ENCODE measurements at places on chromosomes 5 and 9.
A peak's percentile ranks its signal among the peaks of the same experiment; 100 is the strongest.

DNA sequence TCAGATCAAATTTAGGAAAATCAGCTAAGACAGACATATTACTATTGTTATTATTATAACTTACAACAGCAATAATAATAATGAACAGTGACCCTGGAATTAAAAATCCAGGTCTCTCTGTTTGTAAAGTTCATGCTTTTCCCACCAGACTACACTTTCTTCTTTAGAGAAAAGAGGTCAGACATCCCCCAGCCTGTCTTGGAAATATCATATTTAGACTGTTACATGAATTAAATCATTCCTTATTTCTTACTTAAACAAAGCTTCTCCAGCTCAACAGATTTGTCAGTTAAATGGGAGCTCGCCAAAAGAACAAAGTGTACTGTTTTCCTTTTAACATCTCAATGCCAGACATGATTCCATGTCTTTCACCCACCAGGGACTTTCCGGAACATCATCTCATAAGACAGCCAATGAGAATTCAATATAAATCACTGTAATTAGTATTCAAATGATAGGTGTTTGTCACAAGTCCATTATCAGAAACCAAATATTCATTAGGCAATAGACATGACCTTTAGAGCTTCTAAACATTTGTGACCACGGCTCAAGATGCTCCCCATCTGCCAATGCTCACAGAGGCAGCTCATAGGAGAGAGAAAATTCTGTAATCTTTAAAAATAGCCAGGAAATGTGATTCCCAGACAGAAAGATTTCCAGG lies 351.9 kb downstream of the ENC1 start:
- no peak for DNase-seq

GRCh38 chr5:103244398-103244797 lies 14.2 kb upstream of the MACIR start:
- no peak for DNase-seq

DNA sequence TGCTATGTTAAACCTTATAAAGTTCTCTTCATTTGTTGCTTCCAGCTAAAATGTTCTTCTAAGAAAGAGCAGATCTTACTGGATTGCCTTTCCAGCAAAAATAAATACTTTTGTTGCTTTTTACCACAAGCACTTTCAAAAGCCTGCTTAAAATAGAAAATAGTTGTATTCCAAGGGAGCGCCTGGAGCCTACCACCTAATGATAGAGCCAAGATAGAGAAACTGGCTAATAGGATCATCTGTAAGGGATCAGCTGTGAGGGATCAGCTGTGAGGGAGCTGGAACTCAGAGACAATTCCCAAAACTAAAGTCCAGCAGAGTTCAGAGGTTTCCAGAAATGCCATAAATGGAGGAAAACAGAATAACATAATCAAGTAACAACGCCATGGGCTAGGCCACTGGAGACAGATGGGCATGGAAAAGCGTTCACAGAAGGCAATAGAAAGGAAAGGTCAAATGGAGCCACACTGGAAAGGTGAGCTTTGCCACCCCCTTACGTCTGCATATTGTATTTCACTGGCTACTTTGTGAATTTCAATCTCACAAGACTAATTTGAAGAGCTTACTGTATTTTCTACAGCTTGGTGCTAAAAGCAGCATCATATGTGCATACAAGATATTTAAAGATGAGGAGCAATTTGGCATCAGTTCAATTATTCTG lies 140.6 kb upstream of the TLE4 start:
- no peak for DNase-seq

DNA sequence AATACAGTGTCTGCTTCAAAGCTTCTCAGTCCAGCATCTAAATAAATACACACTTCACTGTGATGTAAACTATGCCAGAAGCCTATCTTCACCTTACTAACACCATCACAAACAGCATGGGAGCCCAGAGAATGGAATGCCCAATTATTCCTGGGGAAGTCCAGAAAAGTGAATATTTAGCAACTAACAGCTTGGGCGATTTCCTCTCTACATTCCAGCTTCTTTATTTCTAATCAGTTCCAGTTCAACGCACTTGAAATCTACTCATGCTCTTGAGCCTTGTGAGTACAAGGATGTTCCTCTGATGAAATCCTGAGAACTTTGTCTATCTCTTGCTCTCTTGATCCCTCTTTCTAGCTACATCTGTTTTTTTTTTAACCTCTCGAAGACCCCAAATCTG lies 100.4 kb upstream of the C9orf72 start:
- no peak for DNase-seq

DNA sequence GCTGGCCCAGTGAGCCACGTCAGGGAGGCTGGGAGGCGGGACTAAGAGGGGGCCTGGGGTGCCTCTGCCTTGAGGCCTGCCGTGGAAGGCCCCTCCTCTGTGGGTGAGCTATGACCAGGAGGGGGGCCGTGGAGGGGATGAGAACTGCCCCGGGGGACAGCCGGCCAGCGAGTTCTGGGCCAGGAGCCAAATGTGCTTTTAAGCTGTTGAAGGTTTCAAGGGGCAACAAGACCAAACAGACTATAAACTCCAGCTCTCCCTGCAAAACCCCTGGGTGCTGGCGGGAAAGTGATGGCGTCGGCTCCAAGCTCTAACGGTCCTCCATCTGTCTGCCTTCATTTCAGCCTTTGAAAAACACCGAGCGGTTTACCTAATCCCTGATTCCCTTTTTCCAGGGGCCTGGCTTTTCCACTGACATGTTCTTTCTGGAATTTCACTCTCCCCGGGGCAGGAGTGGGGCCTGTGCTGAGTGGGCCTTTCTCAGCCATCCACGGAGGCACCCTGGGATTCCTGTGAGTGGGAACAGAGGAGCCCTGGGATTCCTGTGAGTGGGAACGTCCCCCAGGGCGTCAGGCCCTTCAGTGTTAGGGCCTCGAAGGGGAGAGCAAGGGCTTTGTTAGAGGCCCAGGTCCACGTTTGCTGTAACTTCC lies 65.6 kb downstream of the COL5A1 start:
- DNase-seq: no peak

GRCh38 chr5:62168506-62169281 lies 137.3 kb upstream of the KIF2A start:
- DNase-seq: no peak

GRCh38 chr5:80078921-80079320 lies 43.8 kb downstream of the THBS4 start:
- peak; percentile 29 for DNase-seq

DNA sequence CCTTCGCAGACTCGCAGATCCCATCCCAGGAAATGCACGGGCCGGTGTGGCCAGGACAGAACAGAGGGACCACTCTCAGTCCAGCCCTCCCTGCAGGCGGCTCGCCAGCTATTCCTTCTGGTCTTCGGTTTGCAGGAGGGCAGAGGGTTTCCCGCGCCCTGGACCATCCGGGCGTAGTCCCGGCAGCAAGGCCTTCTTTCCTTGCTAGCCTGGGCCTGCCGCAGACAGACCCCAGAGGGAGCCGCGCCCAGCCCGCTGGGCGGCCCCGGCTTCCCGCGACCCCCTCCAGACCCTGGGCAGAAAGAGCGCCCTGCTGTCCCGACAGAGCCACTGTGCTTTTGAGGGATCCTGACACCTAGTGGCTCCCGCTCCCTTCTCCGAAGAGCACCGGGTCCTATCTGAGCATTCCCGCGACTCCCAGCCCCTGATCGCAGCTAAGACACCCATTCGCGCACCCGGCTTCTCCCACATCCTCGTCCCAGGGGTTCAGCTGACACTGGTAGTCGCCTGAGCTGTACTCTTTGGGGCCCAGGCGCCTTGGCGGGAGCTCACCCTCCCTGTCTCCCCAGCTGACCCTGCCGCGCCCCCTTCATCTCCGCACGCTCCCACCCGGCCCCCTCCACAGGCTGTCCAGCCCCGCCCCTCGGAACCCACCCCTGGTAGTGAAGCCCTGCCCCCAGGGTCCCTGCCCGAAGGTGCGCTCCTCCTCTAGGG lies 1.1 kb downstream of the CFAP90 start:
- peak; percentile 83 for DNase-seq

- DNase-seq: no peak
Observed at GRCh38 chr9:68522131-68522530, 18.6 kb downstream of the TMEM252 start.

GRCh38 chr5:37054391-37054790 lies 177.8 kb downstream of the NIPBL start:
- no peak for DNase-seq

GRCh38 chr5:21765406-21765805 lies 1087.7 kb downstream of the CDH12 start:
- DNase-seq: no peak

DNA sequence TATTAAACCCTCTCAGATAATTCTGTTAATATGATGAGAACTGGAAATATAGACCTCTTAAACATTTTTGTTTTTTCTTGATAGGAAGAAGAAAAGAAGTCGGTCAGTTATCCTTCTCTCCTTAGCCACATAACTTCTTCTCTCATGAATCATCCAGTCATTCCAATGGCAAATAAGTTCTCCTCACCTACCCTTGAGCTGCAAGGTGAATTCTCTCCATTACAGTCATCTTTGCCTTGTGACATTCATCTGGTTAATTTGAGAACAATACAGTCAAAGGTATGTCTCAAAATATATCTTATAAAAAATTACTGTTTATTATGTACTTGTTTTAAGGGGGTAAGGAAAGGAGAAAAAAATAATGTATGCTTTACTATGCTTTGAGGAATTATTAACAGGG lies 165.3 kb downstream of the MAN2A1 start:
- no peak for DNase-seq

DNA sequence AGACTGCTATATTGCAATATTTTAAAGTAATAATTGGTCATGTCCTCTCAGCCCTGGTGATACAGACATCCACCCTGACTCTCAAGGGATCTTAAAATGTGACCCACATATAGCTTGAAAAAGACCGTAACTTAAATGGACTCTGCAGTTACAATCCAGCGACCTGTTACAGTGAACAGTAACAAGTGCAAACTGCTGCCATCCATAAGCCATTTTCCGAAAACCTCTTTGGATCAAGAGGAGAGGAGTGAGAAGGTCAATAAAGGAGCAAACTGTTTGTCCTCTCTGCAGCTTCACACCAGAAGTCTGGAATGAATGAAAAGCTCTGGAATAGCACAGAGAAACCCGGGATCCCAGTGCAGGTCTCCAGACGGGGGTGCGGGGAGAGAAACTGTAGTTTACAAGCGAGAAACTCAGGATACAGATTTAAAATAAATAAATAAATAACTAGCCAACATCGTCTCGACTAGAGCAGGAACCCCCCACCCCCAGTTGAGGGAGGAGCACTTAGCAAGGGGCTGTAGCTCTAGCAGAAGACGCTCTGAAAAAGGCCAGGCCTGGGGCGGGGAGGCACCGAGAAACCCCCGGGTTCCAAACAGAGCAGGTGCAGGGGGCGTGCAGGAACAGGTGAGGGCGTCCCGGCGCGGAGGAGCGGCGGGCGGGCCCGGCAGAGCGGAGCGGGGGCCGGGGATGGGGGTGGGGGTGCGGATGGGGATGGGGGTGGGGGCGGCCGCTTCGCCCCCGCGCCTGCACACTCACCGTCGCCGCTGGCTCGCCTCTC lies 572 bp downstream of the ZDHHC21 start:
- DNase-seq: peak; percentile 45

DNA sequence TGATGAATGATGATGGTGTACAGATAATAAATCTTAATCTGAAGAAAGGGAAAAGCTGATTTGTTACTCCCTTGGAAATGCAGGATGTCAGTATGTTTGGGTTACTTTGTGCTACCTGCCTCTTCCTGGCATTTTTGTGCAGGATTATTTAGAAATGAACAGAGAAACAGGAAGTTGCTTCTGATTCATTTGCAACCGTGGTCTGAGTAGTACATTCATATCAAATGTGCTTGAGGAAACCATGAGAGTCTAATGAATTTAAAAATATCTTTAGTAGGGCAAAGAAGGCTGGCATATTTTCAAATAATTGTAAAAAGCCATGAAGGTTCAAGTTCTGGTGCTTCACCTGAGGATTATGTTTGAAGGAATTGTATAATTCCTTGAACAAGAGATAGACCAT lies 391.6 kb downstream of the TMEM161B start:
- no peak for DNase-seq

DNA sequence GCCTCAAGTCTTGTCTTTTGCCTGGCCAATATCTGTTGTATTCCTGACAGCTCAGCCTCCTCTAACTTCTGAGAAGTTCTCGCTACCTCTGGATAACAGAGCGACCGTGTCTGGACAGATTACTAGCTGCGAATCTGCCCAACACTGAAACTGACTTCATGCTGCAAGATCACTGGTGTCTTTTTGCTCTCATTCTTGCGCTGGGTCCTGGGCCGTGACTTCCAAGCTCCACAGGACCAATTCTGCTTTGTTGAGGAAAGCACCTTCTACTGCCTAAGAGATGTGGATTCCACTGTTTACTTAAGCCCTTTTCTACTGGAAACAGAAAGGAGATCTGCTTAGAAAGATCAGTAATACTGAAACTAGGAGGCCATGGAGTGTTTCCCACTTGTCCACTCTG lies 978.8 kb upstream of the DMAC1 start:
- no peak for DNase-seq

DNA sequence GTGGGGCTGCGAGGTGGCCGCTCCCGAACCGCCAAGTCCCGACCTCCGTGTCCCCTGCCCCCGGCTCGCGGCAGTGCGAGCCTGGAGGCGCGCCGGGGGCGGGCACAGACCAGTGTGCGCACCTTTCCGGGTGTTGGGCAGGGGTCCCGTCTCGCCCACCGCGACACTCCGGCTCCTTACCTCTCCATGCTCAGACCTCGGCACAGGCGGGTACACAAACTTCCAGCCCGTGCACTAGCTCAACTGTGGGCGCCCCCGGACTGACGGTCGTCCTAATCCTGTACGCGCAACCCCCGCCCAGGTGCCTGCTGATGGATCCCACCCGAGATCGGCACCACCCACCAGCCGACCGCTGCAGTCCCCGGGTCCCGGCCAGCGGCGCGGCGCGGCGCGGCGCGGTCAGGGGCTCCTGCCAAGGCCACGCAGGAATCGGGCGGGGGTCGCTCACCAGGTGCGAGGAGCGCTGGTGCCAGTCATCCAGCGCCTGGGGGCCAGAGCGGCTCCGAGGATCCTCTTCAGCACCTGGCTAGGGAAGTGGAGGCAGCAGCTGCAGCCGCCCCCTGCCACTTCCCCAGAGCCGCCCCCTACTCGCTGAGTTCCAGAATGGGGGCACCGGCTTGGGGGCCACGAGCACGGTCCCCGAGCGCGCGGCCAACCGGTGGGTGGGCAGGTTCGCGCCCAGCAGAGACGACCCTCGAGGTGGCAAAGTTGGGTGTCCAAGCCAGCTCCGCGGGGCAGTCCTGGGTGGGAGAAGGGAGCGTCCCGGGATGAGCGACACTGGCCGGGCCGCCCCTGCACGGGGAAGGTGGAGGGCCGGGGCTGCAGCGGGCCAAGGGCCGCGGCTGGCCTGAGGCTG lies 511 bp downstream of the SEMA5A start:
- DNase-seq: peak; percentile 62

- DNase-seq: no peak
Observed at GRCh38 chr5:76427206-76428140, 24.4 kb downstream of the IQGAP2 start.

- DNase-seq: no peak
Observed at GRCh38 chr9:123863164-123863855, 66.6 kb downstream of the DENND1A start.

Measured in islet precursor cell (in vitro differentiated cells).